AG09319 (cell line): ENCODE measurements at places on chromosomes 3 and 15.

DNA sequence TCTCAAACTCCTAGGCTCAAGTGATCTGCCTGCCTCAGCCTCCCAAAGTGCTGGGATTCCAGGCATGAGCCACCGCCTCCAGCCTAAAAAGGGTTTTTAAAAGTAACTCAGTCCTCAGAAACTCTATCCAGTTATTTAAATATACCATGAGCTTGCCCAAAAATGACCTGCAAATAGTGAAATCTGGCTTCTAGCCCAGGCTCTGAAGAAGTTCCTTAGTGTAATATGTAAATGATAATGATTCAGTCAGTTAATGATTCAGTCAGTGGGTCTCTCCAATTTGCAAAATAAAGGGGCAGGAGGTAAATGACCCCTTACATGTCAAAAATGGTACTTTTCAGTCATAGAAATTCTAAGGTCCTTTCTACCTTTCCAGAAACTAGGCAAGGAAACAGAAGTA lies 28.8 kb downstream of the LRRC2 start:
- no peak for DNase-seq

DNA sequence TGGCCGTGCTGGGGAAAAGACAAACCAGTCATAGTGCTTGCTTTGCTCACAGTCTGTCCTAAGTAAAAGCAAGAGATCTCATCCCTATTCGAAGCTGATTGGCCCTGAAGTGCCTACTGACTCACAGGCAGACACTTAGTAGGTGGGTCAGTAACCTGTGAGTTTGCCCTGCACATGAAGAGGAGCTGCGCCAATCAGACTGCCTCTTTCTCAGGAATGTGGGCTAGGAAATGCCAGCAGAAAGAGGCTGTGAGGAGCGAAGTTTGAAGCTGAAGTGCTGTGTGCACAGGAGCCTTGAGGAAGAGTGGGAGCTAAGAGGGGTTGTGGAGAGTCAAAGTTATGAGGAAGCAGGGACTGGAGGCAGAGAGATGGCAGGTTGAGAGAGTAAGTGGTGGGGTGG lies 126.8 kb downstream of the IL20RB start:
- no peak for DNase-seq

DNA sequence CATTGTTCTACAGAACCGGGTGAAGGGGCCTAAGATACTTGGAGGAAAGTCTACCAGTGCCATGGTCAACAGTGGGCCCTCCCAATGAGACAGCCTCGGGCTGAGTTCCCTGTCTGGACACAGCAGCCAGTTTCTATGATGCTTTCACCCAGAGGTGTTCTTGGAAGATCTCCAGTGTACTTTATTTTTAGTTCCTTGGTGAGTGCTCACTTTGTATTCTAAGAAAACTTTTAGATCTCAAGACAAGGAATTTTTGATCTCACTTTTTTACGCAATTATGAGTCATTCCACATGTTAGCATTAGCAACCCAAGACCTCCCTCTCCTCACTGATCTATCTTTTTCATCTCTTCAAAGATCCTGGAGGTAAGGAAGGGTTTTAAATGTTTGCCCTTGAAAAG lies 287.7 kb downstream of the RORA start:
- DNase-seq = no peak

DNA sequence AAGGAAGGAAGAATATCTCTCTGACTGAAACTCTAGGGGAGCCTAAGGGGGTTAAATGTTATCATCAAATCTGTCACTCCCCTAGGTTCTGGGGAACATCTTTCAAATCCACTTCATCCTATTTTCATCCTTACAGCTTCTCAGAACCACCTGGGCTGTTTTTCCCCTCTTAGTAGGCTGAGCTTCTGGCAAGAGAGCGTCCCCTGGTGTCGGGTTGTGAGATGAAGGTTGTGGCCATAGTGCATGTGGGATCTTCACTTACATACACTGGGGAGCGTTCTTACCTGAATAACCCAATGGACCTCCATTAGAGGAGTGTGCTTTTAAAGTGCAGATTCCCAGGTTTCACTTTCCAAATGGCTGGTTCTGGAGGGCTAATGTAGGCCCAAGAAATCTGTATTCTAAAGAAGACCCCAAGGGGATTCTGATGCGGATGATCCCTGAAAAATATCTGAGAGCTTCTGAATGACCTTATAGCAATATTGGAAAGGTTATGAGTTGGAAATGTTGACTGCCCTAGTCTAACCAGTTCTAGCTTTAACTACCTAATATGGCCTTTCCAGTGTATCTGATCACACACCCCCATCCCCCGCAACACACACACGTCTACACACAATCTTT lies 663.7 kb downstream of the AGBL1 start:
- no peak for DNase-seq
